ENCODE measurements at places on chromosomes 12 and 14.

GRCh38 chr12:57095440-57095839 is 6.5 kb downstream of the NAB2 start:
- DNase-seq: no peak

DNA sequence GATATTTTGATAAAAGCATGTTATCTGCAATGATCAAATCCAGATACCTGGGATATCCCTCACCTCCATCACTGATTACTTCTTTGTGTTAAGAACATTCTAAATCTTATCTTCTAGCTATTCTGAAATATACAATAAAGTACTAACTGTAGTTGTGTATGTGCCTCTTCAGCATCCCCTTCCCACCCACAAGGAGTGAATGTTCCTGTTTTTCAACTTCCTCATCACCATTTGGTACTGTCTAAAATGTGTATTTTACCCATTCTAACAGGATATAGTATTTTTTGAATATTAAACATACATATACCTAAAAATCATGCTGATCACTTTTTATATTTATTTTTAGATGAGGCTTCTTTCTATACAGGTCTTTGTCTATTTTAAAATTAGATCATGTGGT is 1252.6 kb downstream of the TMEM121 start:
- no peak for DNase-seq

DNA sequence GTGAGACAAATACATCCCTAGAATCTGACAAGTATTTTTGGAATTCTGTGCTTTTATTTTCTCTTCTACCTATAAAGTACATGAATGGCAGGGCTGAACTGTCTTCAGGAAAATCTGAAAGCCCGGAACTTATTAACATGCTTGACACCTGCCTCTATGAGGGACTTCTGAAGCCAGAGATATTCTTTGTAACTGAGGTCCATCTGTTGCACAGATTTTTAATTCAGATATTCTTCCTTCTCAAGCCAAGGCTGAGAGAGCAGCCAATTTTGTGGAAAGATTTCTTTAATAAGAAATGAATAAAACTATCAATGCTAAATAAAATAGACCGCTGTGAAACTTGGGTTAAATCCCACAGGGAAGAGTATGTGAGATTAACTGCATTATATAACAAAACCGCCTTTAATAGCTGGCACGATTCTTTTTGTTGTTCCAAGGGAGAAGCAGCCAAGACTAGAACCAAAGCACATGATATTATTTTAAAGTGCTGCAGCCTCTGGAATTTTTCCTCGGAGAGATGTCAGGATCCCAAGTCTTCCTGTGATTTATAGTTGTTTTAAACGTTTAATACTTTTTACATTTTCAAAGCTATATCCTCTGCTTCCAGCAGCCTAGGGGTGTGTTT is 148.9 kb downstream of the CRADD start:
- peak; percentile 82 for DNase-seq

DNA sequence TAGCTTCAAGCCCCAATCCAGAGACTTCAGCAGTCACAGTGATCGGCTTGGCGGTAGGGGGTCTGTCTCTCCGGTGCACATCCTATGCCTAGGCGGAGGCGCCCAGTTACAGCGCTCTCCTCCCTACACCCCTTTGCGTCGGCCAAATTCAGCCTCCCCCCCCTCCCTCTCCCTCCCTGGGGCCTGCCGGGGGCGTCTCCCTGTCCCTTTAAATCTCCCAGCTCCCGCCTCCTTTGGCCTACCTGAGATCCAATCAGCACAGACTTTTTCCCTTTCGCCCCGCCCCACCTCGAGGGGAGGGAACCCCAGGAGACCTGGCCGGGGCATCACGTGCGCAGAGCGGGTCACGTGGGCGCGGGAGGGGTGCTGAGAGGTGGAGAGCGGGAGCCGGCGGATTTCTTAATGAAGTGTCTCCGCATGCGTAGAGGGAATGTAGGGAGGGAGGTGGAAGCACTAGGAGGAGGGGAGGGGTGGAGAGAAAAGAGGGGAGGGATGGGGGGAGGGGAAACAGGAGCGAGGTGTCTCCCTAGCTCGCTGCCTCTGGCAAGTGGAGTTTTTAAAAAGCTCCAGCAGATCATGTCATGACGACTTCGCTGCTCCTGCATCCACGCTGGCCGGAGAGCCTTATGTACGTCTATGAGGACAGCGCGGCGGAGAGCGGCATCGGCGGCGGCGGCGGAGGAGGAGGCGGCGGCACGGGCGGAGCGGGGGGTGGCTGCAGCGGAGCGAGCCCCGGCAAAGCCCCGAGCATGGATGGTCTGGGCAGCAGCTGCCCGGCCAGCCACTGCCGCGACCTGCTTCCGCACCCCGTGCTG is at the start of gene HOXC13:
TSS of gene HOXC13 (plus strand) at position 506 of the 815 bp plus-strand sequence. CDS start at position 582, 76 bp downstream.
- DNase-seq: peak; percentile 71

- no peak for DNase-seq
Observed at GRCh38 chr14:81963846-81964245, 430.2 kb upstream of the SEL1L start.

DNA sequence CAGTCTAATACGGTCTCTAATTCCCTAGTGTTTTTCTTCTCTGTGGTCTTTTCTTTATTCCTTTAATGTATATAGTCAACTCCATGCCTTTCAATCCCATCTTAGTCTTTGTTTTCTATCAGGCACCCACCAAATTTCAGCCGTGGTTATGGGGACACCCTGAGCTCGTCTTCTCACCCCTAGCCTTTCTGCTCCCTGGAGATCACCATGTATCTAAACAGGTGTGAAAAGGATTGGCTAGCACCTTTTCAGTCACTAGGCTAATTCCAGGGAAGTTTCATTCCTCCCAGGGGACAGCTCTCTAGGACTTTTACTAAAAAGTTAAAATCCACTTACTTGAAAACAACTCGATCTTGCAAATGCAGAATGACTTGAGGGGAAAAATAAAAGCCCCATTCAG is 291.3 kb downstream of the ETNK1 start:
- no peak for DNase-seq

- DNase-seq: peak; percentile 45
Observed at GRCh38 chr12:121709478-121709961, 3.0 kb upstream of the TMEM120B start.

- DNase-seq: no peak
Observed at GRCh38 chr12:88763536-88764100, 183.3 kb upstream of the KITLG start.

- no peak for DNase-seq
Observed at GRCh38 chr14:89247457-89248122, 169.4 kb downstream of the FOXN3 start.

DNA sequence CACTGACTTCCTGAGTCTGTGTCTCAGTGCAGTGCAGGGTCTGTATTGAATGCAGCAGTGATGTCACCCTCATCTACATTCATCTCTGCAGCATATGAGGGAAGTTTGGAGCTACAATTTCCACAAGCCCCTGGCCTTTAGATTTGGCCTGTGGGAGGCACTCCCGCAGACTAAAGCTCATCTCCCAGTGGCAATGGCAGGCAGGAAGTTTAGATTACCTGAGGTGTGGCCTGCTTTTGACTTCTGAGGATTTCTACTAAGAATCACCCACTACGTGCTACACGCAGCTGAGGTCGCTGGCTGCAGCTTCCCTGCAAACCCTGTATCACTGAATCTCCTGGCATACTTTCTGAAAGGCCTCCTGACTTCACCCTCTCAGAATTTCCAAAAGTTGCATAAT is 202.2 kb upstream of the PRKD1 start:
- DNase-seq: no peak

- no peak for DNase-seq
Observed at GRCh38 chr12:102950950-102951619, 6.4 kb upstream of the ASCL1 start.

- no peak for DNase-seq
Observed at GRCh38 chr14:57634335-57634734, 140.7 kb upstream of the CCDC198 start.

DNA sequence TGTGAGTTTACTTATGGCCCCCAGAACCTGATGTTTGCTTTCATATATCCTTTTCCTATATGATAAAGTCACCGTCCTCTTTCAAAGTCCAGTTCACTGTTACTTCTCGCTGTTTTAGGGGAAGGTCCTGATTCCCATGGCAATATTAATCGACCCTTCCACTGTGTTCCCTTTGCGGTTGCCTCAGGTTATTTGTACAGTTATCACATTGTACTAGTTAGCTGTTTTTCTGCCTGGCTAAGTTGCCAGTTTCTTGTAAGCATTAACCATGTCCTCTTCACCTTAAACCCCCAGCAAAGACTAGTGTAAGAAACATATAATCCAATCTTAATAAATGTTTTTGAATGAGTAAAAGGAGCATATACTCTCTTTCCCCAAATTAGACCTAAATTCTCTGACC is 115.0 kb upstream of the PPFIA2 start:
- no peak for DNase-seq

- no peak for DNase-seq
Observed at GRCh38 chr12:109098651-109099050, 1.3 kb downstream of the UNG start.

Data from stromal cell of bone marrow (primary cell).